Fibroblast of villous mesenchyme (primary cell): ENCODE measurements at places on chromosomes 7 and 10. TPM values are rescaled to one million over a fixed set of nuclear protein-coding genes. Genes with fewer than 3 reads are reported as not detected.

DNA sequence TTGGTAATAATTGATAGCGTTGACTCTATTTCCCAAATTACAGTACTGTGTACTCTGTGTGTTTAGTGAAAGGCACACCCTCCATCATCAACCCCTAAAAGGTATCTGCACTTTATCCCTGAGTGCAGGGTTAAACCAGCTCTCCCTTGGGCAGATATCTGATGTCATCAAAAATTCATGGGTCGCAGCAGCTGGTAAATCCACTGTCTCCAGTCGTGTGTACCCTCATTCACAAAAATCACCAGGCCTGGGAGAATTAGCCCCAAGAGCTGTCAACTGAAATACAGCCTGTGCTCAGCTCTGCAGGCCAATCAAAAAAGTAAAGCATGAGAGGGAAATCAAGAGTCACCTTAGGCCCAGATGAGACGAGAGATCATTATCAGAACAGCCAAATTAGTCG, 103.7 kb downstream of the HIP1 start:
- no peak for DNase-seq

- no peak for DNase-seq
Observed at GRCh38 chr7:151377406-151377805, 32.4 kb downstream of the WDR86 start.

- DNase-seq, result peak; percentile 54
Observed at GRCh38 chr10:74753442-74754211, 72.8 kb upstream of the KAT6B start.

DNA sequence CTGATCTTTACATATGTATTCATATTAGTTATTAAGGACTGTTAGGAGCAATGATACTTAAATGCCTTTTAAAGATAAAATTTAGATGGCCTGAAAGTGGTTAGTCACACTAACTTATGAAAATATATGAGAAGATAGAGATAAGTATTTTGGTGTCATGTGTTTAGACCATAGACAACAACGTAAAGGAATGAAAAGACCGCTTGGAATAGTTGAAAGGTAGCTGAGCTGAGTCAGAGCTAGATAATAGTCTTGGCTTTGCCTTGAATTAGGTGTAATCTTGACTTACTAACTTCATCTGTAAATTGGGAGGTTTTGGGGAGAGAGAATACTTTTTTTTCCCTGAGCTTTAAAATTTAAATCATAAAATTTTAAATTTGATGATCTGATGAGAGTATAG, 127.0 kb downstream of the LYZL1 start:
- DNase-seq, result no peak

- DNase-seq, result no peak
Observed at GRCh38 chr7:41065663-41066062, 637.2 kb downstream of the INHBA start.

Gene RAB19
- not detected in 2 replicates for total RNA-seq

Gene RPEL1
- total RNA-seq, result 0.32 and 0.43 TPM in 2 replicates

DNA sequence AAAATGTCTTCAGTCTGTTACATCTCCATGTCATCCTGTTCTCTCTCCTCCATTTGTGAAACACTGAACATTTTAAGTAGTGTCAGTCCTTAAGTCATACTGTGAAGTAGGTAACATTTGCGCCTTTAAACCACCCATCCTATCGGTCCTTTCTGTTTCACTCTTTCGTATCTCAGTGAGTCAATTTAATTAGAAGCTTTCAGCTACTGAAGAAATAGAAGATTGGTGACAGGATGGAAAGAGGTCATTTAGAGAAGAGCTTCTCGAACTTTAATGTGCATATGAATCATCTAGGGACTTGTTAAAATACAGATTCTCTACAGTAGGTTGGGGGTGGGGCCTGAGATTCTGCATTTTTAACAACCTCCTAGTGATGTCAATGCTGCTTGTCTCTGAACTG, 113.4 kb downstream of the SRI start:
- no peak for DNase-seq

DNA sequence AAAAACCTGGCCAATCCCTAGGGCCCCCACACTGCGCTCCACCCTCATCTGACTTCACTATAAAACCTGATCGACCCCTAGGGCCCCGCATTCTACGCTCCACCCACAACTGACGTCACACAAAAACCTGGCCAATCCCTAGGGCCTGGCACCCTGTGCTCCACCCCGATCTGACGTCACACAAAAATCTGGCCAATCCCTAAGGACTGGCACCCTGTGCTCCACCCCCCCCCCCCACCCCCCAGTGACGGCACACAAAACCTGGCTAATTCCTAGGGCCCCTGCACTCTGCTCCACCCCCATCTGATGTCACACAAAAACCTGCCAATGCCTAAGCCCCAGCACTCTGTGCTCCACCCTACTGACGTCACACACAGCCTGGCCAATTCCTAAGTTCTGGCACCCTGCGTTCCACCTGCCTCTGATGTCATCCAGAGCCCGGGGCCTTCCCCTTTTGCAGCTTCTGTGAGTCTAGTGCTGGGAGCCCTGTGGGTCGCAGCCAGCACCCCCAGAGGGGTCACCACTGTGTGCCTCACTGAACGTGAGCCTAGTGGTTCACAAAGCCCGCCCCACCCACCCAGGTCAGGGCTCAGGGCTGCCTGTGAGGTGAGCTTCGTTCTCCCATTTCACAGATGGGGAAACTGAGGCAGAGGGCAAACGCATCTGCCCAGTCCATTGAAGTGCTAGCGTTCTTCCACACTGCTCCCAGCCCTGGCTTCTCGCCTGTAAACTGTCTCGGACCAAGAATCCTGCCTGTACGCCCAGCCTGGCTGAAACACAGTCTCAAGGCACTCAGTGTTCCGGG, 40.6 kb downstream of the MICALL2 start:
- peak; percentile 25 for DNase-seq

DNA sequence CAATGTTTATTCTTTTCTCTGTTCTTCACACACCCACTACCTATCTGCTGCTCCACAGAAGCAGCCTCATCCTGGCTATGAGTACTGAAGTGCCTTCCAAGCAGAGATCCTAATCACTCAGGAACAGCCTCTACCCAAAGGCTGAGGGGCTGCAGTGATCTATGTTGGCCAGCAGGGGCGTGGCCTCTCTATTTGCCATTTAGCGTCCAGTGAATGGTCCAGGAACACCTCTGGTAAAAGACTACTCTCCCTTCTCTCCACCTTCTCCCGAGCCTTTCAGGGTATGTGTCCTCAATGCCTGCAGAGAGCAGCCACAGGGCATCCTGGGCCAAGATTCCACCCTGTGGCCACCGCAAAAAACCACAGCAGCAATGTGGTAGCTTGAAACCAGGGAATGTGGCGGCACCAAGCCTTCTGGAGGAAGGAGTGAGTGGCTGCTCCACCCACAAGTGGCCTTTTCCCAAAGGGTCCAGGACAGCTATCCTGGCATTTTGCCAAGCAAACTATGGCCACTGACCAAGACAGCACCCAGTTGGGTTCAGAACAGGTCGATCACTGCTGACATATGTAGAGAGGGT, 70.9 kb downstream of the SYPL1 start:
- DNase-seq, result peak; percentile 40

DNA sequence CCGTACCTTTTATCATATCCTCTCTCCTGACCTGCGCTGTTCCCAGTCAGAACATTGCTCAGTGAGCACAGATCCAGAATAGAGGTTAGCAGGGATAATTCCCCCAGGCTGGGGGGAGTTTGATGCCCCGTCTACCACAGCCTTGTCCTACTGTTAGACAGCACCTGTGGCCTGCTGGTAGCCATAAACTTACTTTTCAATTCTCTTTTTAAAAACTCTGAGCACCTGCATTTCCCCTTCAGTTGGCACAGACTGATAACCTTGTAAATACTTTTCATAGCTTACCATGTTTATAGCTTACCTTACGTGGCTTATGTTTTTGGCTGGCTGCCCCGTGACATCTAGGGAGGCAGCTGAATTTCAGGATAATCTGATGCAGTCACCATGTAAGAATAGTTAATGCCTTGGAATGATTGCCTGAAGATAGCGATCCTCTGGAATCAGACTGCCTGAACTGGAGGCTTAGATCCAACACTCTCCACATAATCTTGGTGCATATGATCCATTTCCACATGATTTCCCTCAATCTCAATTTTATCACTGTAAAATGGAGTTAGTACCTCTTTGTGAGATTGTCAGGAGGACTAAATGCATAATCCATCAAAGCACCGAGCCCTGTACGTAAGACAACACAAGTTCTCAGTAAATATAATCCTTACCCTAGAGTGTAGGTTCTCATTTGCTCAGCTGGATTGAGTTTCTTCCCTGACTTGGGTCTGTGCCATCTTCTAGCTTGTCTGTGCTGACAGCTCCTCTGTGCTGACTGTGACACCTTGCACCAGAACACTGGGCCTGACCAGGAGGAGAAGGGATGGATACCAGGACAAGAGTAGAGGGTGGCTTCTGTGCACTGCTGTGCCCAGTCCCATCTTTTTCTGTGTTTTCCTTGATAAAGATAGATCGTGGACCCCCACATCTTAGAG, 111.7 kb upstream of the GJD4 start:
- DNase-seq, result peak; percentile 46

Gene TMEM236
- total RNA-seq, result under 0.01 TPM in 2 replicates

Gene ZCCHC24
- 28.7 and 36.7 TPM in 2 replicates for total RNA-seq

GRCh38 chr7:76262683-76263402, 39.6 kb upstream of the HSPB1 start:
- DNase-seq, result peak; percentile 65

- DNase-seq, result no peak
Observed at GRCh38 chr10:78627254-78627795, 441.4 kb upstream of the ZMIZ1 start.

- DNase-seq, result no peak
Observed at GRCh38 chr10:103276251-103276895, 565 bp upstream of the INA start.

DNA sequence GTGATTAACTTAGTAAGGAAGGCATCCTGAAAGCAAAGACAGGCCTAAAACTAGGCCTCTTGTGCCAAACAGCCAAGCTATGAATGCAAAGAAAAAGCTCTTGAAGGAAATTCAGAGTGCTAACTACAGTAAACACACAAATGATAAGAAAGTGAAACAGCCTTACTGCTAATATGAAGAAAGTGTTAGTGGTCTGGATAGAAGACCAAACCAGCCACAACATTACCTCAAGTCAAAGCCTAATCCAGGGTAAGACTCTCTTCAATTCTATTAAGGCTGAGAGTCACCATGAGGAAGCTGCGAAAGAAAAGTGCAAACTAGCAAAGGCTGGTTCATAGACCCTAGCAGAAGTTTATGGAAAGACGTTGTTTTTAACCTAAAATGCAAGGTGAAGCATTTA, 66.0 kb downstream of the IPMK start:
- no peak for DNase-seq

GRCh38 chr10:92124616-92125143, 166.2 kb downstream of the CPEB3 start:
- DNase-seq, result peak; percentile 78

DNA sequence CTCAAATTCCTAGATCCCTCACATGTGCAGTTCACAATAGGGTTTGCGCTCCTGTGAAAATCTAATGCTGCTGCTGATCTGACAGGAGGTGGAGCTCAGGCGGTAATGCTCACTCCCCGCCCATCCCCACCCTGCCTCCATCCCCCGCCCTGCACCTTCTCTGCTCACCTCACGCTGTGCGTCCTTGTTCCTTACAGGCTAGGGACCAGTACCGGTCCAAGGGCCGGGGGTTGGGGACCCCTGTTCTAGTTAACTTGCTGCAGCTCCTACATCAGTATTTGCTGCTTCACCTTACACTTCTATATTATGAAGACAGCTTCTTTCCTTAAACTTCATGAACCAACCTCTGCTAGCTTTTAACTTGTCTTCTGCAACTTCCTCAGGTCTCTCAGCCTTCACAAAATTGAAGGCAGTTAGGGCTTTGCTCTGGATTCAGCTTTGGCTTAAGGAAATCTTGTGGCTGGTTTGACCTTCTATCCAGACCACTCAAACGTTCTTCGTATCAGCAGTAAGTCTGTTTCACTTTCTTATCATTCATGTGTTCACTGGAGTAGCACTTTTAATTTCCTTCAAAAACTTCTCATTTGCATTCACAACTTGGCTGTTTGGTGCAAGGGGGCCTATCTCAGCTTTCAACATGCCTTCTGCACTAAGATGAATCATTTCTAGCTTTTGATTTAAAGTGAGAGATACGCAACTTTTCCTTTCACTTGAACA, 1.7 kb upstream of the TNKS2 start:
- peak; percentile 11 for DNase-seq

DNA sequence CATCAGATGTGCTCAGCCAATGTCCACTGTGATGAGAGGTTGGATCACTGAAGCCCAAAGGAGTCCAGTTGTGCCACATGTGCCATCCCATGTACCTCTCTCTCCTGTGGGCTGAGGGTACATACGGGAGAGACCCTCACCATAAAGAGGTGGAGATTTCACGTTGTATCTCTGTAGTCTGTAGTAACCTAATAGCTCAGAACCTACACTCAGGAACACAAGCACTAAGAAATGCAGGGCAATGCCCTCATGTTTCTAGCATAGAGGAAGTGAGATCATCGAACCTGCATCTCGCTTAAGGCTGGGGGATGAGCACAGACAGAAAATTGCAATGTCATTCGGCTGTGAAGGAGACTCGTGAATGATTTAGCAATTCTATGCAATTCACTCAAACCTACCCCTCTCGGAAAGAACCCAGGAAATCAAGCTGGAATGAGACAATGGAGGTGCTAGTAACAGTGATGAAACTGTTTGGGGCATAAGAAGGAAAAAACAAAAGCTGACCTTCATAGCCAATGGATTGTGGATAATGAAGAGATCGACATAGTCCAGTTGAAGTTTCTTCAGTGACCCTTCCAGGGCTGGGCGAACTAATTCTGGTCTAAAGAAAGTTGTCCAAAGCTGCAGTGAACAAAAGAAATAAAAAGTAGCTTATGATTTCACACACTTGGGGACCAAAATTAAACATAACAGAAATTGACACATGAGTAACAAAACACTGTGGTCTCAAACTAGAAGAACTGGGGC, 80.3 kb upstream of the UCN3 start:
- DNase-seq, result peak; percentile 68

DNA sequence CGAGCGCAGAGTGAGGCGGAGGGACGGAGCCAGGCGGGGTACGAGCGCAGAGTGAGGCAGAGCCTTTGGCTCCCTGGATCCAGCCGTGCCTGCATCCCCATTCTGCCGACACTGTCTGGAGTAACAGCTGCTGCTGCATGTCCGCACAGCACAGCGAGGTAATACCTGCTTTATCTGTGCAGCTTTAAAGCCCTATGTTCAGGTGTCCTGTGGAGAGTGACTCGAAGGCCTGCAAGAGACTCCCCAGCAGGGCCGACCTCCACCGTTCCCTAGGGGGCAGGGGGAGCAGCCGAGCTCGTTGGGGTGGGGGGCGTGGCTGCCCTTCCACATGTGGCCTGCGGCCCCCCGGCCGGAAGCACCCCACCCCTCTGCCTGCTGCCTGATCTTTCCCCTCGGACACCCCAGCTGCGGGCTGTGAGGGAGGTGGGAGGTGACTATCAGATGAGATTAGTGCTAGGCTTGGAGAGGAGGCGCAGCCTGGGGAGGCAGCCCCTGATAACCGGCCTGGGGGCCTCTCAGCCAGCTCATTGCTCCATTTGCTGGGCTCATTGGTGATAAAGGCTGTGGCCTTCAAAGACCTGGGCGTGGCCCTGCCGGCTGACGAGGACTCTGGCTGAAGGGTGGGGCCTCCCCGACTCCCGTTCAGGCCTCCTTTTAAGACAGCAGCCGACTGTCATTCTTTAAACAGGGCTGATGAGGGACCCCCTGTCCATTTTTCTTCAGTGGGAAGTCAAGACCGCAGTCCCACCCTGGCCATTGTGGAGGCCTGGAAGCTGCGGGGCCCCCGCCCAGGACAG, 8.0 kb downstream of the VENTX start:
- DNase-seq, result peak; percentile 37

Gene RBP3
- not detected in 2 replicates for total RNA-seq
